8988T (cell line): ENCODE measurements at places on chromosomes 5 and 9.

GRCh38 chr5:147509710-147510651, at the start of gene DPYSL3:
DPYSL3 (minus strand) TSS chr5:147510068; CDS start chr5:147509858, 210 bp downstream.
- DNase-seq = no peak

DNA sequence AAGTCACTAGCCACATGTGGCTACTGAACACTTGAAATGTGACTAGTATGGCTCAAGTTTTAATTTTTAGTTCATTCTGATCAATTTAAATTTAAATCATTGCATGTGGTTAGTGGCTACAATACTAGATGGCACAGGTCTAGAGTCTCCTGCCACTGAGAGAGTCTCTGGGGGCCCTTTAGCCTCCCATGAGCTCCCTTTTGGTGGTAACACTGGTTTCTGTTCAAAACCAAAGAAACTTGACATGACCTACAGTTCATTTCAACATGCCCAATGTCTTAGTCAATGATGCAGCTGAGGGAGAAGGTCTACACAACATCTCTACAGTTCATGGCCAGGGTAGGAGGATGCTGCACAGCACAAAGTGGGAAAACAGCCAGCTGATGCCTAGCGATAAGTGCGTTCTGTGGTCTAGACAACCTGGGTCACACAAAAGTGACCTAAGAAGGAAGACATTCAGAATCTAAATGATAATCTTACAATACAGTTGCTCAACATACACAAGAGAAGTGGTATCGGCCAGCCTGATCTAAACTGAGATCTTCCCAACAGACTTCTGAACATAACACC, 121.0 kb downstream of the AUH start:
- no peak for DNase-seq

GRCh38 chr9:134216449-134216951, 52.1 kb upstream of the RNU6ATAC start:
- DNase-seq = no peak

GRCh38 chr9:127873223-127873691, 4.2 kb downstream of the AK1 start:
- DNase-seq = no peak

GRCh38 chr9:90872835-90873294, 71.2 kb downstream of the SYK start:
- no peak for DNase-seq

- DNase-seq = no peak
Observed at GRCh38 chr5:75536147-75536546, 24.5 kb downstream of the POLK start.
